ENCODE measurements at places on chromosomes 5 and 9. TPM values are rescaled to one million over a fixed set of nuclear protein-coding genes. Genes with fewer than 3 reads are reported as not detected.

The IL6ST gene
- 18.3 TPM for polyA plus RNA-seq

The SLIT3 gene
- 0.06 TPM for polyA plus RNA-seq

The FAM221B gene
- polyA plus RNA-seq = not detected

The EQTN gene
- not detected for polyA plus RNA-seq

The TPPP gene
- 9.9 TPM for polyA plus RNA-seq

The ZNF618 gene
- 7.1 TPM for polyA plus RNA-seq

The GPR151 gene
- polyA plus RNA-seq = 1.0 TPM

The IL5 gene
- not detected for polyA plus RNA-seq

The WNT8A gene
- 0.26 TPM for polyA plus RNA-seq

The GNA14 gene
- 1.1 TPM for polyA plus RNA-seq

The SPATA31D4 gene
- polyA plus RNA-seq = not detected

The FRMD3 gene
- 11.1 TPM for polyA plus RNA-seq

The PLCXD3 gene
- polyA plus RNA-seq = 6.6 TPM

The CSF1R gene
- polyA plus RNA-seq = not detected
